ENCODE measurements at places on chromosomes 2 and 18. TPM values are rescaled to one million over a fixed set of nuclear protein-coding genes. Genes with fewer than 3 reads are reported as not detected.
A peak's percentile ranks its signal among the peaks of the same experiment; 100 is the strongest.

GRCh38 chr2:43095533-43096295 lies 130.7 kb downstream of the ZFP36L2 start:
- H3K4me3 ChIP-seq: no peak overlapping the region
- H3K36me3 ChIP-seq: no peaks in the 10 kb centered on the region
- no peak overlapping the region for H3K27ac ChIP-seq
- no peaks in the 10 kb centered on the region for H3K27me3 ChIP-seq
- no peaks in the 10 kb centered on the region for H3K4me1 ChIP-seq

The DNAJC10 gene
- 41.7 TPM for total RNA-seq

GRCh38 chr18:59377613-59378337 lies 18.7 kb upstream of the LMAN1 start:
- no peak overlapping the region for H3K4me3 ChIP-seq
- H3K27ac ChIP-seq: no peak overlapping the region
- peaks cover 28% of the 10 kb centered on the region for H3K27me3 ChIP-seq
- DNase-seq: no peak
- H3K36me3 ChIP-seq: no peaks in the 10 kb centered on the region

The TOGARAM2 gene
- 3.3 TPM for total RNA-seq

GRCh38 chr2:239267288-239267951 lies 133.4 kb downstream of the HDAC4 start:
- H3K27me3 ChIP-seq: peaks cover 18% of the 10 kb centered on the region
- peaks cover 77% of the 10 kb centered on the region for H3K4me1 ChIP-seq
- peaks cover 4% of the 10 kb centered on the region for H3K36me3 ChIP-seq
- DNase-seq: peak; percentile 95
- peak overlapping the region; percentile 80 for H3K4me3 ChIP-seq
- peak overlapping the region; percentile 96 for H3K27ac ChIP-seq

DNA sequence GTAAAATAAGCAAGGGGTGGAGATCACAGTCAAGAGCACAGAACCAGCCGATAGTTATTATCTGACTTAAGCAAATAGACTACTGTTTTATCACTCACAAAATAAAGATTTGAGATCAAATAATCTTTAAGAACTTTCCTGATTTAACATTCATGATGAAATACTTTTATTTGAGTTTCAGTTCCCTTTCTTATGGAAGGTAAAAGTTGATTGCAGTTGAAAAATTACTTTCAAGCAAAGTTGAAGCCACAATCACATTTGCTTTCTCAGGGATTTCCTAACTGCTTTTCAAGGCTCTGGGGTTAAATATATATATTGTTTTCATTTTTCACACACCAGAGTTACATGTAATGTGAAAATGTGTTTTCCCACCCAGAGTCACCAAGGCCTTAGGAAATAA lies 599.5 kb downstream of the KCNJ3 start:
- H3K27ac ChIP-seq: no peak overlapping the region
- no peaks in the 10 kb centered on the region for H3K27me3 ChIP-seq
- no peak overlapping the region for H3K4me3 ChIP-seq
- H3K36me3 ChIP-seq: no peaks in the 10 kb centered on the region

- H3K27ac ChIP-seq: no peak overlapping the region
- no peak overlapping the region for H3K4me3 ChIP-seq
- no peak for DNase-seq
- H3K4me1 ChIP-seq: no peaks in the 10 kb centered on the region
These were observed 665.2 kb upstream of the NRXN1 start for GRCh38 chr2:51697095-51697494.

DNA sequence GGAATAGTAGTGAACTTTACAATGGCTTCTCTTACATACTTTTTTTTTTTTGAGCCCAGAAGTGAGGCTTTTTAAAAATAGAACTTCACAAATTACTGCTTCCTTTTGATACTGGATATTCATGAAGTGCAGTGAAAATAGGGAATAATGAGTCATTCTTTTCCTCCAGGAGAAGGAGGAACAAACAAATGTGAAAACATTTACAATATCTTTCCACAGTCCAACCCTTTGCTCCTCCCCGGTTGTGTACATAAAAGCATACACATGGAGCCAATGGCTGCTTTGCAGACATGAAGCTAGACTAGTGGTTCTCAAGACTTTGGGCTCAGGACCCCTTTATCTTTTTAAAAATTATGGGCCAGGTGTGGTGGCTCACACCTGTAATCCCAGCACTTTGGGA lies 266.9 kb downstream of the GBX2 start:
- no peak overlapping the region for H3K27ac ChIP-seq
- H3K4me1 ChIP-seq: no peaks in the 10 kb centered on the region
- H3K4me3 ChIP-seq: no peak overlapping the region

DNA sequence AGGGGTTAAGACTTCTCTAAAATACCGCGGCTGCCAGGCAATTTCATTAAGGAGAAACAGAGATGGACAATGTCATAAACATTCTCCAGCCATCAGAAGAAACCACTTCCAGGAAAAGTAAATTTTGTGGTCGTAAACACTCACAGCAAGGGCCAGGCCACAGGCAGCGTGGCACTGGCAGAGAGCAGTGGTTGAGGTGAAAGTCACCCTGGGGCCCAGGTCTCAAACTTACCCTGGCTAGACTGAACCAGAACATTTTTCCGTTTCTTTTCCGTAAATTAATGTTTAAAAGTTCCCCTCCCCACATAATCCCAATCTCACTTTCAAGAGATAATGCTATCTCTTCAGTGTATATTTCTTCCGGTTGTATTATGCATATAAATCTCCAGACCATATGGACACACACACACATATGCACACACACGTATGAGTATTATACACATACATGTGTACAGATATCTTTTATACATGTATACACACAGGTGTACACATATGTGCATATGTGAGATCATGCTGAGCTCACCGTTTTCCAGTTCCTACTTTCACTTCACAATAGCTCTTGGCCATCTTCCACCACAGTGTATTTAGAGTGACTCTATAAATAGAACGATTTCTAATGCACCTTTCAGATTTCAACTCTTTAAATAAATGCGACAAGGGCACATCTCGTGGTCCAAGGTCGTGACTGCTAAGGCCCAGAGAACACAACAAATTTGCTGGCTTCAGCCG lies 90.1 kb downstream of the MALT1 start:
- no peak overlapping the region for H3K4me3 ChIP-seq
- peak; percentile 27 for DNase-seq
- no peaks in the 10 kb centered on the region for H3K36me3 ChIP-seq
- H3K4me1 ChIP-seq: peaks cover 13% of the 10 kb centered on the region
- peaks cover 18% of the 10 kb centered on the region for H3K27me3 ChIP-seq

GRCh38 chr18:70107091-70107490 lies 98.4 kb downstream of the RTTN start:
- no peaks in the 10 kb centered on the region for H3K27me3 ChIP-seq
- H3K27ac ChIP-seq: no peak overlapping the region
- H3K36me3 ChIP-seq: peaks cover 50% of the 10 kb centered on the region
- no peak for DNase-seq

GRCh38 chr2:153235516-153235915 lies 243.0 kb downstream of the RPRM start:
- H3K27me3 ChIP-seq: no peaks in the 10 kb centered on the region
- no peak overlapping the region for H3K4me3 ChIP-seq
- H3K4me1 ChIP-seq: peaks cover 11% of the 10 kb centered on the region
- H3K36me3 ChIP-seq: no peaks in the 10 kb centered on the region

The PRKAG3 gene
- not detected for total RNA-seq

The SH2D6 gene
- 2.2 TPM for total RNA-seq

GRCh38 chr2:217314021-217314460 lies 454.2 kb upstream of the TNP1 start:
- H3K4me3 ChIP-seq: no peak overlapping the region
- no peaks in the 10 kb centered on the region for H3K27me3 ChIP-seq
- H3K4me1 ChIP-seq: peaks cover 12% of the 10 kb centered on the region
- no peak for DNase-seq
- no peak overlapping the region for H3K27ac ChIP-seq

The HNMT gene
- total RNA-seq: not detected

The AQP12A gene
- not detected for total RNA-seq

DNA sequence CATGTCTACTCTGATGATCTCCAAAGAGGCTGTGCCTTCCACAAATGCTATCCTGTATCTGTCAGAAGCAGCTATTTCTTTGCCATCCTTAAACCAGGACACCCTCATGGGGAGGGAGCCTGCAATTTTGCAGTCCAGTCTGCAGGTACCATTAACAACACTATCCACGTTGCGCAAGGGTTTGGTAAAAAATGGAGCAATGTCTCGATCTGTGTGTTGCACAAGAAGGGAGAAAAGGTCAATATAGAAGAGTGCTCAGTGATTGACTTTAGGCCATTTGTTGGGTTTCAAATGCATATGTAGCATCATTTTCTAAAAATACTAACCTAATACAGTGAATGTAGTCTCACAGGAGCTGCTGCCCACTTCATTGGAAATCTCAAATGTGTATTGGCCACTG lies 74.3 kb downstream of the TTN start:
- H3K4me1 ChIP-seq: no peaks in the 10 kb centered on the region
- H3K4me3 ChIP-seq: no peak overlapping the region
- H3K27me3 ChIP-seq: no peaks in the 10 kb centered on the region
- peaks cover 12% of the 10 kb centered on the region for H3K36me3 ChIP-seq
- H3K27ac ChIP-seq: no peak overlapping the region

The KIF5C gene
- total RNA-seq: 13.5 TPM

The C2orf81 gene
- total RNA-seq: 4.5 TPM

GRCh38 chr2:230961091-230961491 lies 34.8 kb upstream of the SPATA3 start:
- H3K36me3 ChIP-seq: no peaks in the 10 kb centered on the region
- peaks cover 23% of the 10 kb centered on the region for H3K4me1 ChIP-seq
- no peak for DNase-seq
- H3K27me3 ChIP-seq: peaks cover 45% of the 10 kb centered on the region
- no peak overlapping the region for H3K4me3 ChIP-seq
- H3K27ac ChIP-seq: no peak overlapping the region

DNA sequence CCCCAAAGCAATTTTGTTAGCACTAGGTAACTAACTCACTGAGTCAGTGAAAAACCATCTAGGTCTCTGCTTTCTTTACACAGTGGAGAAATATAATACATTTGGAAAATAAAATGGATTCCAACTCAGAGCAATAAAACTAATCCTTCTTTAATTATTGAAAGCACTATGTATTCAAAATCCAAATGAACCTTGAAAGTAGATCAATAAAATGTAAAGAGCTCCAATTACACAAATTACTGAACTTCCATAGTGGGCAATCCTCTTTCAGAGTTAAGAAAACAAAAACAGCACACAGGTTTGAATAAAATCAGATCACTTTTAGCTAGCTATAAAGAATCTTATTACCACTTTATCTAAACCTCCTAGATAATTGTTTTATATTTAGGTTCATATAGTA lies 208.1 kb downstream of the NR4A2 start:
- H3K27me3 ChIP-seq: peaks cover 4% of the 10 kb centered on the region
- H3K36me3 ChIP-seq: no peaks in the 10 kb centered on the region
- no peak overlapping the region for H3K27ac ChIP-seq
- H3K4me3 ChIP-seq: no peak overlapping the region

DNA sequence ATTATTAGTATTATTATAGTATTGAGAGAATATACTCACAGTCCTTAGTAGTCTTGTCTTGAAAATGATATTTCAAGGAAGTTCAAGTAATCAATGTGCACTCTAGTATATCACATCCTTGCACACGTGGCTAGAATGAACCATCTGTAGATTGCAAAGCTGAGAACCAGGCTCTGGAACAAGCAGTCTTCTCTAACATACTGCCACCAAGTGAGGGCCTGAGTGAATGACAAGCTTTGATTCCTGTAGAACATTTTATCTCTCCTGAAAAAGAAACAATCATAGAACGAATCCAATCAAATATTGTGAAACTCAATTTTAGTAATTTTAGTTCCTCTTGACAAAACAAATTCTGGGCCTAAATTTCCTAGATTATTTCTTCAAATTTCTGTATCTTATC lies 55.3 kb upstream of the SULT1C3 start:
- no peaks in the 10 kb centered on the region for H3K4me1 ChIP-seq
- no peak overlapping the region for H3K27ac ChIP-seq
- no peak for DNase-seq
- no peaks in the 10 kb centered on the region for H3K36me3 ChIP-seq
- peaks cover 9% of the 10 kb centered on the region for H3K27me3 ChIP-seq

The UGT1A10 gene
- not detected for total RNA-seq

DNA sequence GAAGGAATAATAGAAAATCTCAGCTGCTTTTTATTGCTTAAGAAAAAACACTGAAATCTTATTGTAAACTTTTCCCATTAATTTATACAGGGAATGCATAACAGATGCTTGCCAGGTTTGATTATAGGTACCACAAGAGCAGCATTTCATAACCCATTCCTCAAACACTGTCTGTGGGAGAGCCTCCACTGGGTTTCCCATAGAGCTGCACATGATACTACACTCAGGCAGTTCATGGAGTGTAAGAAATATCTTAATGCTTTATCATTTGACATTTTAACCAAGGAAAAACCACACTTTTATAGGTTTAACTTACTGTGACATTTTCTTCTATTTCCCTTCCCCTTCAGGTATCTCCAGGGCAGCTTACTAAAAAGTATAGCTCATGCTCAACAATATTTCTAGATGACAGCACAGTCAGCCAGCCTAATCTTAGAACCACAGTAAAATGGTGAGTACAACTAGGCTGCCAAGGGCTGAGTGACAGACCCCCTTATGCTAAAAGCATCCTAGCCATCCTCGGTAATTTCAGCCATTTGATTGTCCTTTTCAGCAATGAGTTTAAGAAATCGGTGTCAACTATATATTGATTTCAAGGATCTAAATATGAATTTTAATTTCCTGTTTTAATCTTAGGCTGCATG lies 22.3 kb downstream of the CCNYL1 start:
- H3K36me3 ChIP-seq: peaks cover 14% of the 10 kb centered on the region
- DNase-seq: no peak
- H3K27ac ChIP-seq: no peak overlapping the region
- H3K27me3 ChIP-seq: no peaks in the 10 kb centered on the region
- H3K4me1 ChIP-seq: peaks cover 3% of the 10 kb centered on the region

DNA sequence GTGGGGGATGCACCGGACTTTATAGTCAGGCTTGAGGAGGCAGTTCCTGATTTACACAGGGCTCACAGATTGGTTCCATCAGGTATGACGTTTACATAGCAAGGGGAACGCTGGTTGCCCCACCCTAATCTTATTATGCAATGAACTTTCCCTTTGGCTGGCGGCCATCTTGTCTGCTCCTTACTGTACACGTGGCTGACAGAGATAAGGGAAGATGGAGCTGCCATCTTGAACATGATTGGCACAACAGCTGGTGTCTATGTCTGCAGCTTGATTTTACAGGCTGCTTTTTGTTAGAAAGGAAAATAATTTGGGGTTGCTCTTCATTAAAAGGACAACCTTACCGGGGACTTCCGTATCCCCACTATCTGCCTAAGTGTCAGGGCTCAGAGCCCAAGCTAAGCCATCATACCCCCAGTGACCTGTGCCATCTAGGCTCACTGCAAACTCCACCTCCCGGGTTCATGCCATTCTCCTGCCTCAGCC lies 33.5 kb upstream of the ATG16L1 start:
- no peak for DNase-seq
- no peaks in the 10 kb centered on the region for H3K27me3 ChIP-seq
- no peaks in the 10 kb centered on the region for H3K36me3 ChIP-seq
- H3K27ac ChIP-seq: no peak overlapping the region

GRCh38 chr2:209791151-209791550 lies 19.5 kb downstream of the UNC80 start:
- no peaks in the 10 kb centered on the region for H3K27me3 ChIP-seq
- no peak overlapping the region for H3K27ac ChIP-seq
- no peak overlapping the region for H3K4me3 ChIP-seq
- H3K4me1 ChIP-seq: peaks cover 11% of the 10 kb centered on the region
- no peaks in the 10 kb centered on the region for H3K36me3 ChIP-seq
- DNase-seq: no peak
